ENCODE measurements at places on chromosomes 7 and 10.

GRCh38 chr7:86863452-86863851, 196.0 kb downstream of the ELAPOR2 start:
- DNase-seq, result no peak

- DNase-seq, result no peak
Measured at GRCh38 chr7:155296006-155296787, 1.5 kb upstream of the INSIG1 start.

DNA sequence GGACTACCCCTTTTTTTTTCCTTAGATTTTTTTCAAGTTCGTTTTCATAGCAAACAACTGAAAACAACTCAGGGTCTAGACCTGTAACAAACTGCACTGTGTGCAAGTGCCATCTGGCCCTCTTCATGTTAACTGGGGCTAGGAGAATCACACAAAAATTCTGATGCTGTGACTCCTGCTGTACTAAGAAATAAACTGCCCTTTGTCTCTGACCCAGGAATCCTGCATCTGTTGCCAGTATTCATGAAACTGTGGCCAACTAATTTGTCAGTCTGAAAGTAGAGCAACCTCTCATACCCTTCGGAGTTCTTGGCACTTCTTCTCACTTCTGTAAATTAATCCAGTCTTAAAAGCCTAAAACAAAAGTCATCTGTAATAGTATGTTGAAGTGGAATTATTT, 218.4 kb upstream of the PCDH15 start:
- no peak for DNase-seq

DNA sequence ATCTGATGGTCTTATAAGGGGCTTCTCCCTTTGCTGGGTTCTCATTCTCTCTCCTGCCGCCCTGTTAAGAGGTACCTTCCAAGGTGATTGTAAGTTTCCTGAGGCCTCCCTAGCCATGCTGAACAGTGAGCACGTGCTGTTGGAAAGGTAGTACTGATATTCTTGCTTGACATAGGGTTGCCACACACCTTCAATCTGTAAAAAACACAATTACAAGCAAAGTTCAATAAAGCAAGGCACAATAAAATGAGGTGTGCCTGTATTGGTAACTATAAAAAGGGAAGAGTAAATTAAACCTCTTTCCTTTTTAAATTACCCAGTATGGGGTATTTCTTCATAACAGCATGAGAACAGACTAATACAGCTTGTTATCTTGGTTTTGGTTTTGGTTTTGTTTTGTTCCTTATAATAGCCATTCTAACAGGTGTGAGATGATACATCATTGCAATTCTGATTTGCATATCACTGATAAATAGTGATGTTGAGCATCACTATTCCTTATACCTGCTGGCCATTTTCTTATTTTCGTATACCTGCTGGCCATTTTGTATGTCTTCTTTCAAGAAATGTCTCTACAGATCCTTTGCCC, 164.9 kb upstream of the TRIM24 start:
- DNase-seq, result no peak

GRCh38 chr7:24756545-24757352, 515 bp downstream of the GSDME start:
- DNase-seq, result peak; percentile 59

DNA sequence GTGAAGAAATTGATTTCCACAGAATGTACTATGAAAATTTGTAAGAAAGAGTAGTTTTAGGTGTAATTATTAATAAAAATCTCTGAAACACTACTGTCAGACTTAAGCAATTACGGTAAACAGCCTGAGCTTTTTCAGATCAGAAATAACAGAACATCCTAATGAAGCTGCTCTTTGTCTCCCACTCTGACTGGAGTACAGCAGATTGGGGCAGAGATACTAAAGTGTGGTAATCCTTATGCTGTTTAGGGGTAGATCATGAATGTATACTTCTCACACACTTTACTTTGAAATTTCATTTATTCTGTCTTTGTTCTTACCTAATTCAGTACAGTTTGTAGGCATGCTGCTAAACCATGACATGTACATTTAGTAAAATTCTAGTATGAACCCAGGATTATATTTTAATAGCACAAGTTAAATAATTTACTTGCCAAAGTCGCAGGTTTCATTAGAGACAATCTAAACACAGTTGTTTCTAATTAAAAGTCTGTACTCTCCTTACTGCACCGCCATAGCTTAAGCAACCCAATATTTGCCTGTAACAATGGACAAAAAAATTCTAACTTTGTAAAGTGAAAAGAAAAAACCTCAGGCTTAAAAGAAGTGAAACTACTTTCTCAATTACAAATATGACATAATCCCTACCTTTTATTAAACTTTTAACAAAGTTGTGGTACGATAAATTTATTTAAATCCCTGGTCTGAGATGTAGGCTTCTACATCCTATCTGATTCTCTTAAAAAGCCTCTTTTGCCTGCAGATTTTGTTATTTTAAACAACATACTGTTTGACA, 88.8 kb downstream of the KMT2E start:
- no peak for DNase-seq

DNA sequence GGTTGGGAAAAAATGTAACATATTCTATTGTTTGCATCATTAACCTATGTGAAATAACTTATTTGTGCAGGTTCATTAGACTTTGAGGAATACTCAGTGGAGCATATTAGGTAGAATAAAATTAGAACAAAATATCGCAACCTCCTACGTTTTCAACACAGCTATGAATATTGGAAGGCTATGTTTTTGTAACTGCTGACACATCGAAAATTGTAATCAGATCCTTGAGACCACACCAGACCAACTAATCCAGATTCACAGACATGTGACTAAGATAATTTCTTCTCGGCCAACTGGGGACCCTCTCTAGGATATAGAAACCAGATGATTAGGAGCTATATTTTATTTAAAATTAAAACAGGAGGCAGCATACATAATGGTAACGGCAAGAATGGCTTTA, 77.5 kb upstream of the VWC2 start:
- no peak for DNase-seq

- DNase-seq, result peak; percentile 75
Measured at GRCh38 chr10:125061557-125062226, 98.7 kb downstream of the CTBP2 start.

DNA sequence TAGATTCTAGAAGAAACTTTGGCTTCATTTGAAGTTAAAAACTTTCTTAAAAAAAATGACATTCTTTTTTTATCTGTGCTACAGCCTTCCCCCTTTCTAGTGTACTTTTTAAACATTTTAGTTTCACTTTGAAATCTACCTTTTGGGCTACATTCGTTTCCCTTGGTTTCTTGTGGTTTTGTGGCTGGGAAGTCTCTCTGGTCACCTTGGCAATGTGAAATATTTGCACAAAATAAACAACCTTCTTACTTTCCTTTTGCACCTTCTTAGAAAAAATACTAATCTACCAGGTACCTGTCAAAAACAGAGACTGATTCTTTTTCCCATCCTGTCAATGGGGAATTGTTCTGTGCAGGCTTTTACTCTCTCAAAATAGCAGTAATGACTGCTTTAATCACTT, 350.2 kb downstream of the GATA3 start:
- DNase-seq, result no peak

- no peak for DNase-seq
Measured at GRCh38 chr10:3802526-3803265, 17.7 kb upstream of the KLF6 start.

GRCh38 chr10:11193001-11193551, 175.4 kb downstream of the CELF2 start:
- DNase-seq, result no peak

GRCh38 chr10:73920089-73920488, 9.2 kb downstream of the PLAU start:
- peak; percentile 38 for DNase-seq

DNA sequence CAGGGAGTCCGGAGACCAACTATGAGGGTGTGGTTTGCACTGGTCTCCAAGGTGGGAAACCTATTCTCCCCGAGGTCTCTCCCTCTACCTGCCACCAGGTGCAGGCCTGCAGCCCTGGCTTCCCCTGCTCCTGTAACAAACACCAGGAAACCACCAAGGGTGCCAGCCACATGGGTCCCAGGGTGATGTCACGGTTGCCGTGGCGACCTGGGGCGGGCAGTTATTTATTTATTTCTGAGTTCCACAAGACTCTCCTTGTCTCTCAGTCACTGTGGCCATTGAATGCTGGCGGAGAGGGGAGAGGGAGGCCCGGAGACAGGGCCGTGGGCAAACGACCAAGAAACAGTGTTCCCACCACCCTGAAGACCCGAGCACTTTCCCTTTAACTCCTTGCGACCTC, 27.0 kb downstream of the MMD2 start:
- DNase-seq, result no peak

DNA sequence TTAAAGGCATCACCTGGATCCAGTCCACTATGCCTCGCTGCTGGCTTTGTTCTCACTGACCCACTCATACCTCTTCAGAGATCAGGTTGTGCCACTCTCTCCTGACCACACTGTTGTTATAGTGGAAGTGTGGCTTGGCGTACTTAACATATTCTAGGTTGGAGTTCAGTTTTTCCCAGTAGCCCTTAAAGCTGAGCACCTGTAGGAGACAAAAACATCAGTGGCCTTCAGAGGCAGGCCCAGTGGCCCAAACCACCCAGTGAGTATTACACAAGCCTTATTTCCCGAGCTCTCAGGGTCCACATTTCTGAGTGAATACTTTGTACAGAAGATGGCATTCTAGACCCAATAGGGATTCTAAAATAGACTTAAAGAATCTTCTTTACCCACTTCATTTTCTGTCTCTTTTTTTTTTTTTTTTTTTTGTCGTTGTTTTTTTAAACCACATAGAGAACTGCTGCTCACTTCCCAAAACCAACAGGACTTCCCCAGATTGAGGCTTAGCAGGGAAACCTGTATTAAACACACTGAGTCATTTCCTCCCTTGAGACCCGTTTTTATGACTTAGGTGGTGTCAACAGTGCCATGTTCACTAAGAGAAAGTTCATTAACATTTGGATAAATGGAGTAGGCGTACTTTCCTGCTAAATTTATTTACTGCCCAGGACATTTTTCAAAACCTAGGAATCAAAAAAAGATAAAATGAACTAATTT, 85.8 kb downstream of the GSAP start:
- DNase-seq, result peak; percentile 72

DNA sequence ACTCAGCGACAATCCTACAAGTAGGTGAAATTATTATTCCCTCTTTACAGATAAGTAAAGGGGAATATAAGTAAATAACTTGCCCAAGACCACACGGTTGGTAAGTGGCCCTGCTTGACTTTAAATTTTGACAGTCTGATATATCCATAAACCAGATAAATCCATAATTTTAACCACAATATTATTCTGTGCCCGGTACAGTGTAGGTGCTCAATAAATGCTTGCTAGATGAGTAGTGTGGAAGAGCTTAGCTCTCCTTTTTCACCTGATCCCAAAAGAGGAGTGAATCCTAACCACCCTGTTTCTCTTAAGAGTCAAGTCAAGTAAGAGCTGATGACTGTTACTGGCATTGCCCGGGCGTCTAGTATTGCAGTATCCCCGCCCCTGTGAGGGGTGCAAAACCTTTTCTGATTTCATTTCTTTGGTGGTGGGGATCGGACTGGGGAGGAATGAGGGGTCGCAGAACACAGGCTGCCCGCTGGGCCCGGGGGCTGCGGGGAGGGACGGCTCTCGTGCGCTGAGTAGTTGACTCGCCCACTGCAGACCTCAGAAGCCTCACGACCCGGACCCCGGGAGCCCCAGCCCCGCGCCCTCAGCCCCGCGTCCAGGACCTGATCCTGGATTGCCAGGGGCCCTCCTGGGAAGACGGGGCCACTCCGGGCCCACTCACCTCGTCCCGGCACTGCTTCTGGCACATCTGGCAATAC, 490 bp downstream of the KIN start:
- DNase-seq, result no peak

- DNase-seq, result no peak
Measured at GRCh38 chr7:140901941-140902302, 22.8 kb downstream of the BRAF start.

GRCh38 chr10:88991161-88991898, 732 bp downstream of the FAS start:
- peak; percentile 78 for DNase-seq

GRCh38 chr10:16686054-16686902, 130.9 kb downstream of the RSU1 start:
- no peak for DNase-seq

DNA sequence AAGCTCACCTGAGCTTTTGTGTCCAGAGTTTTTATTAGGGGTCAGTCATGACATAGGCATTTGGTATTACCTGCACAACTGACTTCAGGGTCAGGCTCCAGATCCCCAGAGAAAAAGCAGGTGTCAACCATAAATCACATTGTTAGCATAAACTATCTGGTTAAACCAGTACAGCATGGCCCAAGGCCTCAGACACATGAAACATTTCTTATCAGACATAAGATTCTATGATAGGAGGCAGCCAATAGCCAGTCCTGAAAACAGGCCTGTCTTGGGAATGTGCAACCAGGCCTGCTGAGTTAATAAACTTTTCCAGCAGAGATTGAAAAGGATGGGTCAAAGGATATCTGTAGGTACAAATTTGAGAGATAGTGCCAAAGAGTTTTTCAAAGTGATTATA, 116.1 kb downstream of the TPST1 start:
- no peak for DNase-seq

DNA sequence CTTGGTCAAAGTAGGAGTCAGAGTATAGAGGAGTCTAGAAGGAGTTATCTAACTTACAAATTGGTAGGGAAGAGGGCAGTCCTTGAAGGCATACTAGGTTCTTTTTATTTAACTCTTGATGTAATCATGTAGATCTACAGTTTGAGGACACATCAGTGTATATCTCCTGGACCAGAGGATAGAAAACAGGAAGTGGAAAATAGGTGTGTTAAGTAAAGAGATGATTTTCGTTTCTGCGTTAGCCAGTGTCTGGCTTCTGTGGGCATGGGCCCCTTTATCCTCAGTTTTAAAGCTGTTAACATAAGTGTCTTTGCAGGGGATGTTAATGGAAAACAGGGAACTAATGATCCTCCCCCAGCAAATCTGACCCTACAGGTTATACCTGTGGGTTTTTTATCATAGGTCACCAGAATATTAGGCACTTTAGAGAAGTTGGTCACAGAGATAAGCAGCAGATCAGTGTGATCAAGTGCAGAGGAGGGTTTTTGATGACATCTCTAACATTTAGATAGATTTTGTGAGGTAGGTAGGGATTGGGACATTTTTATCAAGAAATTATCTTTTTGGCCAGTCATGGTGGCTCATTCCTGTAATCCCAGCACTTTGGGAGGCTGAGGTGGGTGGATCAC, 58.6 kb upstream of the PRSS1 start:
- no peak for DNase-seq

DNA sequence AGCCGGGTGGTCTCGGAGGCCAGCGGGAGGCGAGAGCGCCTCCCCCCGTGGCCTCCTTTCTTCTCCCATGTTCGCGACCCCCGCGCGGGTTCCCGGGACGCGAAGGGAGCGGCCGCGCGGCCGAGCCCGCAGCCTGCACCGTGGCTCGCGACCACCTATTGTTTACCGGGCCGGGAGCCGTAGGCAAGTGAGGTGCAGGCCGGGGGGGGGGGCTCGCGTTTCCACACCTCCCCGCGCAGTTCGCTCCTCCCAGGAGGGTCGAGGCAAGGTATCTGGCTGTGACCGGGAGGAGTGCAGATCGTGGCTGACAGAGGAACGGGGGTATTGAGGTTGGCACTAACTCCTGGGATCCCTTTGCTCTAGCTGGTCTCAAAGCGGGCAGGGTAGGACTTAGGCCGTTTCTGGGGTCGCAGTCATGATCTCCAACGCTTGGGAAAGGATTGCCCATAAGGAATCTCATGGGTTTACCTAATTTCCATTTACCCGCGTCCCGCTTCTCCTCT, 734 bp downstream of the PTPN12 start:
- peak; percentile 19 for DNase-seq

GRCh38 chr10:110009736-110010475, 2.1 kb downstream of the ADD3 start:
- DNase-seq, result no peak

- no peak for DNase-seq
Measured at GRCh38 chr7:28960071-28960840, 2.1 kb upstream of the TRIL start.

GRCh38 chr7:144821067-144821466, 14.8 kb downstream of the TPK1 start:
- no peak for DNase-seq

Data from inflammatory macrophage (primary cell).